SJCRH30 (cell line): ENCODE measurements at places on chromosomes 5 and 9. TPM values are rescaled to one million over a fixed set of nuclear protein-coding genes. Genes with fewer than 3 reads are reported as not detected.
A peak's percentile ranks its signal among the peaks of the same experiment; 100 is the strongest.

The FAM221B gene
- not detected in 2 replicates for total RNA-seq

The CATSPER3 gene
- total RNA-seq = not detected in 2 replicates

The SPINK13 gene
- total RNA-seq = not detected in 2 replicates

The RFESD gene
- 1.2 and 1.4 TPM in 2 replicates for total RNA-seq

The FOXD4L3 gene
- total RNA-seq = 0.71 and 0.86 TPM in 2 replicates

DNA sequence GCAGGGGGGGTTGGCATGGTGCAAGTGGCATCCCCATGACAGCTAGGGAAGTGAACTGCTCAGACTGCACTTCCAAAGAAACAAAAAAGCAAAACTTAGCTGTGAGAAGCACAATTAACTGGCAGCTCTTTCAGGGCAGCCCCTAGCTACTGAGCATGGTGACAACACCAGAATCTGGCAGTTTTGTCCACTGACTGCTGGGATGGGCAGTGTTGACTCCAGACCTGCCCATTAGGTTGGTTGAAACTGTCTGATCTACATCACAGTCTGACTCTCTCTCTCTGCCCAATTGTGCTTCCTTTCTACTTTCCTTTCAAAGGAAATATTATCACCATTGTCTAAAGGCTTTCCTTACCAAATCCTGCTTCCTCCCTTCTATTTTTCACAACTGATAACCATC, 12.5 kb upstream of the RAD23B start:
- no peak for DNase-seq

DNA sequence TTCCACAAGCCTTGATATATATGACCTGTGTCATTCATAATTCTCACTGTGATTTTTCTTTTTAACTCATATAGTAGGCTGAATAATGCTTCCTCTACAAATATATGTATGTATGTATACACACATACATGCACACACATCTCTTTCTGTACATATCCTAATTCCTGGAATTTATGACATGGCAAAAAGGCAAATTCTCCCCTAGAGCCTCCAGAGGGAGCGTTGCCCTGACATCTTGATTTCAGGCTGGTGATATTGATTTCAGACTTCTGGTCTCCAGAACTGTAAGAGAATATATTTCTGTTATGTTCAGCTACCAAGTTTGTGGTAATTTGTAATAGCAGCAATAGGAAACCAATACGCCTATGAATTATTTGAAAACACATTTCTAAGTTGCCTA, 166.6 kb upstream of the GAS1 start:
- DNase-seq = peak; percentile 20

DNA sequence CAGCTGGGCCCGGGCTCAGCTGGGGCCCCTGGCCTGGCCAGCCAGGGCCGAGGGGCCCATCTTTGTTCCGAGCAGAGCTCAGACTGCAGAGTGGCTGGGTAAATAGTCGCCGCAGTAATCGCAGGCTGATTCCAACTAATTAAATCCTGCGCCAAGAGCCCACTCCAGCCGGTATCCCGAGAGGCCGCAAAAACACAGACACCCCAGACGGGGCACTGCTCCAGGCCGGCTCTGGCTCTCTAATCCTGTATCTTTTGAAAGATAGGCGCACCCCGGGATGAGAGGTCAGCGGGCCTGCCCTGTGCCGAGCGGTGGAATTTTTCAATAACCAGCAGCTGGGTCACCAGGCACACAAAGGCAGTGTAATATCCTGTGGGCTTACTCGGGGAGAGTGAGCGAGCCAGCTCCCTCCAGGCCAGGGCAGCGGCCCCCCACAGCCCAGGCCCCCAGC, 57.7 kb downstream of the LMX1B start:
- peak; percentile 86 for DNase-seq

- no peak for DNase-seq
Observed at GRCh38 chr5:179132586-179133355, 72.6 kb downstream of the ZNF354C start.

DNA sequence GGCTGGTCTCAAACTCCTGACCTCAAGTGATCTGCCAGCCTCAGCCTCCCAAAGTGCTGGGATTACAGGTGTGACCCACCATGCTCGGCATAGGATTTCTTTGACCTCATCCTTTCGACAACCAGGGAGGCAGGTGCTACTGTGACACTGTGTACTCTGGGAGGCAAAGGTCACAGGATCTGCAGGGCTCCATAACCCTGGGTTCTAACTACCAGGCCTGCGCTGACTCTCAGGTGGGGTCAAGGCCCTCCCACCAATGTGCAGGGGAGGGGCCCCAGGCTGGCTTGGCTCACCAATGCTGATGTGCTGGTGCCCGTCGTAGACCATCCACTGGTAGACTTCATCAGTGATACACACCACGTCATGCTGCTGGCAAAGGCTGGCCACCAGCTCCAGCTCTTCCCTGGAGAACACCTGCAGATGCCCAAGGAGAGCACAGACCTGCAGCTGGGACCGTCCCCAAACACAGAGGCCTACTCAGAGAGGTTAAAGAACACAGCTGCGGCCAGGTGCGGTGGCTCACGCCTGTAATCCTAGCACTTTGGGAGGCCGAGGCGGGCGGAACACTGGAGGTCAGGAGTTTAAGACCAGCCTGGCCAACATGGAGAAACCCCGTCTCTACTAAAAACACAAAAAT, 7.0 kb upstream of the SPOUT1 start:
- no peak for DNase-seq

GRCh38 chr5:150317048-150318003, 14.6 kb upstream of the ARSI start:
- peak; percentile 91 for DNase-seq
